HCT116 (cell line): ENCODE measurements at places on chromosomes 3 and 15. TPM values are rescaled to one million over a fixed set of nuclear protein-coding genes. Genes with fewer than 3 reads are reported as not detected.

The ERICH6 gene
- not detected for total RNA-seq

The SPATA12 gene
- total RNA-seq: 0.22 TPM

GRCh38 chr3:63876260-63876659, 12.6 kb downstream of the ATXN7 start:
- DNase-seq: no peak
- no peaks in the 10 kb centered on the region for H3K27me3 ChIP-seq
- H3K4me1 ChIP-seq: peaks cover 13% of the 10 kb centered on the region
- no peak overlapping the region for H3K27ac ChIP-seq

The PTH1R gene
- total RNA-seq: 0.32 TPM

- no peak within 1 kb of the TSS for H3K27ac ChIP-seq
- DNase-seq: no peak
- no peaks in the 10 kb centered on the region for H3K36me3 ChIP-seq
- no peak within 1 kb of the TSS for H3K4me3 ChIP-seq
These were observed at the start of gene IMPG2 for GRCh38 chr3:101320475-101320874. TSS of gene IMPG2 (minus strand) at chr3:101320575. CDS start at chr3:101320372, 203 bp downstream.

DNA sequence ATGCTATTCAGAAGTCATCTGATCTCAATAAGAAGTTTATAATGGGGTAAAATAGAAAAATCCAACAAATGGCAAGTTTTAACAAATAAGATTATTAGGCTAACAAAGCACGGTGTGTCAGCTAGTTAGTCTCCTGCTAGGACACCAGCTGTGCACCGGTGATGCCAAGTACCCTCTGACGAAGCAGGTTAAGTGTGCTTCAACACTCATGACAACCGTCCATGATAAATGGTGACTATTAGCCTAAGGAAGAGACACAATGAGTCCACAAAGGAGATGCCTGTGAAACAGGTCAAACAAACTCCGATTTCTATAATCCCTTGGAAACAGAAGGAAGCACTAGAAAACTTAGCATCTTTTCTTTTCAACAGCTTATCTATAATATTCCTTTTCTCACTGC, 36.5 kb downstream of the ATP13A3 start:
- no peaks in the 10 kb centered on the region for H3K27me3 ChIP-seq
- H3K36me3 ChIP-seq: peaks cover 40% of the 10 kb centered on the region; the same call in 1 of the 2 replicates
- H3K27ac ChIP-seq: no peak overlapping the region

The C2CD4A gene
- total RNA-seq: not detected

GRCh38 chr15:87712211-87712610, 544.3 kb downstream of the NTRK3 start:
- H3K36me3 ChIP-seq: no peaks in the 10 kb centered on the region
- H3K4me3 ChIP-seq: no peak overlapping the region
- no peaks in the 10 kb centered on the region for H3K4me1 ChIP-seq
- no peak overlapping the region for H3K27ac ChIP-seq
- DNase-seq: no peak

DNA sequence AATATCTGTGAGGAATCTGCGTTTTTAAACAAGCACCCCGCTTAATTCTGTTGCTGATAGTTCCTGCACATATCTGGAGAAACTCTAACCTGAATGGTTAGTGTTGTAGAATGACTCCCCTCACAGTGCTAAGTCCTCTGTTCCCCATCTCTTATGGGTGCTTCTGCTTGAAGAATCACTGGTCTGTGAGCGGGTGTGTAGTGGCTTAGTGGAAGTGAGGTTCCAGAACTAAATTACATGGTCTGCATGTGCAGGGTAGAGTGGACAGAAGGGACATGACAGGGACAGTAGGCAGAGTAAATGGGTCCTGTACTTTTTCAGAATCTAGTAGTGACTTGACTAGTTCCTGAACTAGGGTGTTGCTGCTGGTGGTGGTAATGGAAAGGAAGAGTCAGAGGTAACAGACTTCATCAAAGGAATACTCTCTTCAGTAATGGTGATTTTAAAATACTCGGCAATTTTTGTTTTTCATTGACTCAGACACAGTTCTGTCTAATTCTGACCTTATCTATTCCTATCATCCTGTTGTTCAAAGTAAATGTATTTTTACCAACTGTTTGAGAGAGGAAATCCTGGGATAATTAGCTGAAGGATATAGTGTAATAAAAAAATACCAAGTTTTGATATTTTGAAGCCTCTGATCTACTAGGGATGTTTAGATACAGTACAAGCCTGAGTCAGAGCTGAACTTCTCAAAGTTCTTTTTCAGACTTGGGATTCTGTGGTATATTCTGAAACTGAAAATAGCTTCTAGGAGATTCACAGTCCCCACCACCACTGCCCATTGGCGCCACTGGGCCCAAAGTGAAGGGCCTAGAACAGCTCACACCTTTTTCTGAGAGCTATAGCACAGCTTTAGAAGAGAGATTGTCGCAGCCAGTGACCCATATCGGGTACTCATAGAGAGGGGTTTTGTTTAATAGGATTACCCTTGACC, 55.5 kb downstream of the FNDC3B start:
- peaks cover 13% of the 10 kb centered on the region; the same call in 1 of the 2 replicates for H3K4me1 ChIP-seq
- no peaks in the 10 kb centered on the region for H3K27me3 ChIP-seq
- H3K27ac ChIP-seq: no peak overlapping the region
- no peak overlapping the region for H3K4me3 ChIP-seq

DNA sequence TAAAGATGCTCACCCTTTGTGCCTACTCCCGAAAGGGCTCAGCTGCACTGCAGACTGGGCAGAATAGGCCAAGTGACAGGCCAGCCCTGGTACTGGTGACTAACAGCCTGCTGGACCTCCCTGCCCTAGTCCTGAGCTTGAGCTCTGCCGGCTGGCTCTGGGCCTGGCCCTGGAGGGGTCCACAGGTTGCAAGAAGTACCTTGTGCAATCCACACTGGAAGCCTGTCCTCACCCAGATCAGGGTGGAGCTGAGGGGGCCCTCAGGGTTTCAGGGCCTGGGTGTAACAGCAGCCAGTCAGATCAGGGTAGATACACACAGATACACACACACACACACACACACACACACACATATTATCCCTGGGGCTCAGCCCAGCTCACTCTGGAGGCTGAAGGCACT, 27.3 kb upstream of the PLA2G4D start:
- H3K4me3 ChIP-seq: no peak overlapping the region
- no peaks in the 10 kb centered on the region for H3K27me3 ChIP-seq
- H3K36me3 ChIP-seq: no peaks in the 10 kb centered on the region
- no peak overlapping the region for H3K27ac ChIP-seq
- peaks cover 4% of the 10 kb centered on the region; the same call in 1 of the 2 replicates for H3K4me1 ChIP-seq

The CTXN2 gene
- total RNA-seq: not detected

GRCh38 chr3:52518723-52519444, 14.8 kb downstream of the NT5DC2 start:
- no peak overlapping the region for H3K4me3 ChIP-seq
- DNase-seq: no peak
- no peaks in the 10 kb centered on the region for H3K4me1 ChIP-seq
- H3K27me3 ChIP-seq: no peaks in the 10 kb centered on the region

DNA sequence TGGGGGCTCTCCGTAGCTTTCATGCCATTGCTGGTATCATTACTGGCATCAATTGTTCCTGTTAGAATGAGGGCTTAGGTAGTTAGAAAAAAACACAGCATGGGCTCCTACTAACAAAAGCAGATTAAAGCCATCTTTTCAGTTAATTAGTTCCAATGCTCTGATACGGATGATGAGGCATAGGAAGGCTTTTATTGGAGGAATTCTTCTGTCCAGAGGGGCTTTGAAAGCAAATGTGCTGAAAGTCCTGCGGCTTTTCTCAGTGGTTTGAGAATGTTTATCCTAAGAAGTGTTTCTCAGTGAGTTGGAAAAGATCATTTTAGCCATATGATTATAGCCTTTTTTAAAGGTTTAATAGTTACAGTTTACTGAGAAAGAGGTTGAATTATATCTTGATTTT, 198.5 kb downstream of the THSD4 start:
- no peaks in the 10 kb centered on the region for H3K27me3 ChIP-seq
- no peak overlapping the region for H3K4me3 ChIP-seq
- no peaks in the 10 kb centered on the region for H3K4me1 ChIP-seq

DNA sequence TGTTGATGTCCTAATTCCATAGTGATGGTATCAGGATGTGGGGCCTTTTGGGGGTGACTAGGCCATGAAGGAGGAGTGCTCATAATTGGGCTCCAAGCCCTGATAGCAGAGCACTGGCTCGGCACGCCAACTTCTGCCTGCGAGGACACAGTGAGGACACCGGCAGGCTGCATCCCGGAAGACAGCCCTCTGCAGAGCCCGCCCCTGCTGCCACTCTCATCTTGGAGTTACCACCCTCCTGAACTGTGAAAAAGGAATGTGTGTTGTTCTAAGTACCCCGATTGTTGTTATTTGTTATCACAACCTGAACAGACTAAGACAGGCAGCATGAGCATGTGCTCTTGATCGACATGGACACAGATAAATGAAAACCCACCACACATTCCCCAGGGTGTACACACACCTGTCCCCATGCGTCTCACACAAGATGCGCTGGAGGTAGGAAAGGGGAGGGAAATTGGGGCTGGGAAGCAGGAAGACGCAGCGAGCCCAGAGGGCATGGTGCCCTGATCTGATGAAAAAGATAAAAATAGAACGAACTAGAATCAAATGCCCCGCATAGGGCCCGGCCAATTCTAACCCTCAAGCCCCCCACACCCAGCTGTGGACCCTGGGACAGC, 40.1 kb downstream of the RPN1 start:
- no peaks in the 10 kb centered on the region for H3K27me3 ChIP-seq
- no peak overlapping the region for H3K4me3 ChIP-seq
- no peaks in the 10 kb centered on the region for H3K4me1 ChIP-seq
- DNase-seq: no peak
- no peak overlapping the region for H3K27ac ChIP-seq

DNA sequence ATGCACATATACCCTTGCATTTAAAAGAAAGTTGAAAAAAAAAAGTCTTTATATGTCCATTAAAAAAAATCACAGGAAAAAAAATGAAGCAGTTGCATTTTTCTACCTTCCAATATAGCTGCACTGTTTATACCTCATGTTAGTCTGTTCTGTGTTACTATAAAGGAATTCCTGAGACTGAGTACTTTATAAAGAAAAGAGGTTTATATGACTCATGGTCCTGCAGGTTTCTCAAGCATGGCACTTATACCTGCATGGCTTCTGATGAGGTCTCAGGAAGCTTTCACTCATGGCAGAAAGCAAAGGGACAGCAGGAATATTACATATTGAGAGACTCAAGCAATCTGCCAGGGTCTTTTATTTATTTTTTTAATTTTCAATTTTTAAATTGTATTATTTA, 277.2 kb upstream of the BCHE start:
- no peak for DNase-seq
- H3K4me3 ChIP-seq: no peak overlapping the region
- H3K27me3 ChIP-seq: no peaks in the 10 kb centered on the region
- H3K27ac ChIP-seq: no peak overlapping the region
- no peaks in the 10 kb centered on the region for H3K4me1 ChIP-seq
- no peaks in the 10 kb centered on the region for H3K36me3 ChIP-seq

- DNase-seq: no peak
- H3K27me3 ChIP-seq: no peaks in the 10 kb centered on the region
- H3K27ac ChIP-seq: no peak overlapping the region
- H3K36me3 ChIP-seq: no peaks in the 10 kb centered on the region
- peaks cover 6% of the 10 kb centered on the region; the same call in 1 of the 2 replicates for H3K4me1 ChIP-seq
These were observed 26.6 kb downstream of the FBLN2 start for GRCh38 chr3:13575459-13576061.

DNA sequence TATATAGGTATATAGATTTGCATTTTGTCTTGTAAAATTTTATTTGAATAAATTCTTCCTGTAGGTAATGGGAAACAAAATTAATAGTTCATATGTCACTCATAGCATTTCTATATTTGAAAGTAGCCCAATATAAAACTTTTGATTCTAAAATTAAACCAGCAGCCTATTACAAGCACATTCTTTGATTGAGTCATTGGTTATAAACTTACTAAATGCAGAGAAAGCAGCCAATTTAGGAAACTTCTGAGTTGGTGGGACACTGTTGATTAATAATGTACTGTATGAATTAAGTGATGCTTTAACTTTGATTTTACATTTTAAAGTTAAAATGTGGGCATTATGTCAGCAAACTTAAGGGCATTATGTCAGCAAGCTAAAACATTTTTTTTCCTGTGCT, 34.5 kb downstream of the NR1D2 start:
- no peak for DNase-seq
- no peak overlapping the region for H3K4me3 ChIP-seq
- no peaks in the 10 kb centered on the region for H3K27me3 ChIP-seq
- H3K27ac ChIP-seq: no peak overlapping the region
- no peaks in the 10 kb centered on the region for H3K4me1 ChIP-seq

DNA sequence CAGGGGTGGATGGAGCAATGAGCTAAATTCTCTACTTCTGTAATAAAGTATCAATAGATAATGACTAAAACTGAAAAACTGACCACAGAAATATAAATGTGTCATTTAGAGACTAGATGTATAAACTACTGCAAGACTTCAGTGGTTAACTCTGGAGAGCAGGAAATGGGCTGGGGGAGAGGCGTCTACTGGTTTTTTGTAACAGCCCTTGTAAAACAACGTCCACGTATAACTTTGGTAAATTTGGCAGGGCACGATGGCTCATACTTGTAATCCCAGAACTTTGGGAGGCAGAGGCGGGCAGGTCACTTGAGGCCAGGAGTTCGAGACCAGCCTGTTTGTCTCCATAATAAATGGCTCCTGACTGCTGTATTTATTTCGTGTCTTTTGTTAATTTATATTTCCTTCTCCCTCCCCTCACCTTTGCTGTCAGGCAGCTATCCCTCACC, 12.5 kb downstream of the RAB27A start:
- H3K36me3 ChIP-seq: no peaks in the 10 kb centered on the region
- no peak for DNase-seq
- no peaks in the 10 kb centered on the region for H3K27me3 ChIP-seq
- H3K27ac ChIP-seq: no peak overlapping the region
- peaks cover 11% of the 10 kb centered on the region for H3K4me1 ChIP-seq

DNA sequence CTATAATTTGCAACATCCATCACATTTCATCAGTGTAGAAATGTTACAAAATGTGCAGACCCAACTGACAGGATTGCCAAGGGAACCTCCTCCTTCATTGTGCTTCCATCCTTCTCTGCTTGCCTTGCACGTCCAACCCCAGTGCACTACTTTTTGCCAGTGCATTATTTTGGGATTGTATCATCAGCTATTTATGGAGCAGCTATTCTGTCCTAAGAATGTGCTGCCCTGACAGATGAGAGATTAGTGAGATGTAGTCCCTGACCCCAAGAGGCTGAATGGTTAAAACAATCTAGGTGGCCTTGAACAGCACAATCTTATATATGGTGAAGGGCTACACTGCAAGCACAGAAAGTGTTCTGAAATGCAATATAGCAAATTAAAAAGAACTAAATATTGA, 935.8 kb downstream of the IGSF11 start:
- H3K4me1 ChIP-seq: no peaks in the 10 kb centered on the region
- no peak for DNase-seq
- no peak overlapping the region for H3K27ac ChIP-seq
- H3K4me3 ChIP-seq: no peak overlapping the region
- H3K36me3 ChIP-seq: no peaks in the 10 kb centered on the region

- H3K27me3 ChIP-seq: no peaks in the 10 kb centered on the region
- no peaks in the 10 kb centered on the region for H3K36me3 ChIP-seq
These were observed 36.5 kb downstream of the GOLGA6L10 start for GRCh38 chr15:82312586-82313349.

DNA sequence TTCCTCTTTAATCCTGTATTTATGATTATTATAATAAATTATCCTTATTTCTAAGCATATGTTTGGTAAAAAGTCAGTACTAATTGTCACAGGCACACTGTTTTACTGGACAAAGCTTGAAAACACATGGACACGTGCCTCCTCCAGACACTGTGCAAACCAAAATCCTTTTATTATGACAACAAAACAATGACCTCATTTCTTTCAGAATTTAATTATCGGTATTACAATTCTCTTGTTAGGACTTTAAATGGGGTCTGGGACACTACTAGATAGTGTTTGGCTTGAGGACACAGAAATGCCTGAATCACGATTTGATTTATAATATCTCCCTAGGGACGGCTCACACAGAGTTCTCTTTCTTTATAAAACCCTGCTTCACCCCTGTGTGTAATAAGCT, 107.3 kb upstream of the IGSF10 start:
- no peak overlapping the region for H3K4me3 ChIP-seq
- H3K27me3 ChIP-seq: no peaks in the 10 kb centered on the region
- no peak for DNase-seq
- no peaks in the 10 kb centered on the region for H3K36me3 ChIP-seq
- peaks cover under 1% of the 10 kb centered on the region; the same call in 1 of the 2 replicates for H3K4me1 ChIP-seq
